ENCODE measurements at places on chromosomes 5 and 9.

GRCh38 chr9:33227741-33228140 is 12.2 kb upstream of the SPINK4 start:
- DNase-seq, result no peak

DNA sequence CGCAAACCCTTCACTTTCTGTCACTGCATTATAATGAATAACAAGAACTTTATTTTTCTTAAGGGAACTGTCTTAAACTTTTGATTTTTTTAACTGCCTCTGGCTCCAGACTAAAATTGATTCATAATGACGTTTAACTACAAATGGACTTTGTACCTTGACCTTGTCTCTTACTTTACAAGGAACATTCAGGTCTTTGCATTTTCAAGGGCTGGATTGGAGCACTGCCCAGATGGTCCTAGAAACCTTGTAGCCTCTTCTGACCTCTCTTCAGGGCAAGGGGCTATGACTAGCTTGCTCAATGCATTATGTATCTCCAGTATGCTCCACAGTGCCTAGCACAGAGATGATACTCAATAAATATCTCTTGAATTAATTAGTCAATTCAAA is 612.6 kb upstream of the CLINT1 start:
- DNase-seq, result no peak

GRCh38 chr5:9495121-9495520 is 50.8 kb downstream of the SEMA5A start:
- no peak for DNase-seq

DNA sequence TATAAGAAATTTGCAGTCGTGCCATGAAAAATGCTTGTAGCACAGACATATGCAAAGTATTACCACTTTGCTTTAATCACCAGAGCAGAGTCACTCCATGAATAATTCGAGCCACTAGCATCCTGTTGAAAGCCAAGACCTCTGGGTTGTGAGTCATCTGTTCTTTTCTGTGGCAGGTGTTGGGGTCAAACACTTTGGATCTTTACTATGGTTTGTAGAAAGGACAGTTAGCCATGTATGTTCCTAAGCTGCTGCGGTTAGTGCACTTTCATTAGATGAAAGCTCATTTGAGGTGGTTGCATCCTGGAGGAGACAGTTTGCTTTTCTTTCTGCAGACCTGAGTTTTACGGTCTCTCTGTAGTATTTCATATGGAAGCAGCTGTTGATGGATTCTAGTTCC is 223.7 kb downstream of the DMRT2 start:
- no peak for DNase-seq

GRCh38 chr9:37333288-37333687 is 89.2 kb upstream of the GRHPR start:
- DNase-seq, result no peak

GRCh38 chr9:110089681-110090370 is 118.1 kb downstream of the C9orf152 start:
- no peak for DNase-seq

DNA sequence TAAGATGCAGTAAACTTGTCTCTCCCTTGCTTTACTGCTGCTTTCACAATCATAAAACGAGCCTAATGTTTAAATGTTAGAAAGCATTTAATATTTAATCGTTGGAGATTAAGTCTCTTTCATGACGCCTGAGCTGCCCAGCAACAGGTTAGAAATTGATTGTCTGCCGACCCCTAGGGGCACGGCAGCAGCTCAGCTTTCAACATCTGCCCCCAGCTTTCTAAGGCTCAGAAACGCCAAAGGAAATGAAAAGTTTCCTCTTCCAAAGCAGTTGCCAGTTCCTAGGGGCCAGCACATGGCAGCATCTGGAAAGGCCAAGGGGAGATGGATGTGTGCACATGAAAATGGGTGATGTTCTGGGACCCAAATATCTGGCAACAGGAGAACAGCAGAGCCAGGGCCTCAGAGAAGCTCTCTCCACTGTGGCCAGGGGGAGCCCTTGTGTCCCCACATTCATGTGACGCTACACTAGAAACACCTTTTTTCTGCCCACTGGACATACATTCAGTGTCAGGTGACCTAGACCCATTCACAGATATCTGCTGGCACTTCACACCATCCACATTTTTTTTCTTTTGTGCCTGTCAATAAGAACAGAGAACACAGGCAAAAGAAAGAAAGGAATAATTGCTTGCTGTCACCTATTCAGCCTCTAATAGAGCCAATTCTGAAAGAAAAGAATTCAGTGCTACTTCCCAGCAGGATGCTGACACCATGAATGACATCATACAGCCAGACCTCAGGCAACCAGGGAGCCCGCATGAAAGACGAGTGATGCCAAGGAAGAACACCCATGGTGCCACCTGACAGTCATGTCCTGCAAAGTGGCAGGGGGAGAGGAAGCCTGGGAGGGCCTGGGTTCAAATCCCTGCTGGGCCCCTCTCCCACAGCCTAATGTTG is 205.0 kb upstream of the TAS2R1 start:
- no peak for DNase-seq

DNA sequence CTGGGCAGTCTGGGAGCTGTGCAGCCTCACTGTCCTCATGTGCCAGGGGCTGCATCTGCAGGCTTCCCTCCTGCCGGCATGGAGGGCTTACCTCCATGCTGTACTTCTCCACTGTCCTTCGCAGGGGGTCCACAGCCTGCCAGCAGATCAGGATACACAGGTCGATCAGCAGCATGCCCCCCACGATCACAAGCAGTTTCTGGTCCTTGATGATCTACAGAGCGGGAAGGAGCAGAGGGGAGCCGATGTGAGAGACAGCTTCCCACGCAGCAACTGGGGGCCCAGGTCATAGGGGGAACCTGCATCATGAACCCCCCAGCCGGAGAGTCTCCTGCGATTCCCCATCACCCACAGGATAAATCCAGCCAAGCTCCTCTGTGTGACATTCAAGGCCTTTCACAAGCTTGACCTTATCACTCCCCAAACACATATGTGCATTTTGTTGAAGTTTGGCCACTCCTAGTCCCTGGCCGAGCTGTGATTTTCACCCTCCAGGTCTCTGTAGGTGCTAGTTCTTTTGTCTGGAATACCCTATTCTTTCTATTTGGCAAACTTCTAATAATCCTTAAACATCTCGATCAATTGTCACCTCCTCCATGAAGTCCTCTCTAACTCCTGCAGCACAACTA is 107.3 kb upstream of the TBC1D2 start:
- DNase-seq, result no peak

GRCh38 chr5:107764282-107764681 is 93.5 kb upstream of the EFNA5 start:
- no peak for DNase-seq

GRCh38 chr5:98581112-98581997 is 192.1 kb upstream of the RGMB start:
- no peak for DNase-seq

DNA sequence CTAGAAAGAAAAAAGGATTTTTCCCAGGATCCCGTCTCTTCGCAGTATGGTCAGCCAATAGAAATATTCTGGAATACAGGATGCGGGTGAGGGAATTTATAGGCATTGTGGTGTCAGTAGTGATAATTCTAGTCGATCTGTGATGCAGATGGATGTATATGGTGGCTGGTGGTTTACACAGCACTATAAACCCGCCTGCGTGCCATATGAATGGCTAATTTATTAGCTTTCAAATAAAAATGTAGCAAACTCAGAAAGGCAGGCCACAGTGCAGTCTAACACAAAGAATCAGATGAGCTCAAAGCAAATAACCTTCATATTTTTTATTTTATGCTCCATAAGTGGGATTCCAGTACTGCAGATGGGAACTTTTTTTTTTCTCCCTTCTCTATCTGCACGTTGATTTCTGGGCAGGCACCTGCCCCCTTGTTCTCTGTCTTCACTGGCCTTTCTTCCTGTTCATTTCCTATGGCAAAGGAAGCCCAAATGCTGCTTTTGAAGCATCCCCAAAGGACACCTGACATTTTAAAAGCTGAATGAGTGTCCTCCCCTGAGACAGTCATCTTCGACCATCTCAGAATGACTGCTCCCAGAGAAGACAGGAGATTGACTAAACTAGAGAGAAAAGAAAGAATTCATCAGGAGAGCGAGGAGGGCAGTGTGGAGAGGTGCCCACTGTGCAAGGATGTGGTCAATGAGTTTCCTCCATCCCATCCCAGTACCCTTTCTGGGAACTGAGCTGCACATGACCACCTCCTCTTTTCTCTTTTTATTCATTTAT is 52.1 kb downstream of the SEMA6A start:
- DNase-seq, result no peak

- DNase-seq, result no peak
Measured at GRCh38 chr5:60195551-60195950, 302.0 kb upstream of the PDE4D start.

DNA sequence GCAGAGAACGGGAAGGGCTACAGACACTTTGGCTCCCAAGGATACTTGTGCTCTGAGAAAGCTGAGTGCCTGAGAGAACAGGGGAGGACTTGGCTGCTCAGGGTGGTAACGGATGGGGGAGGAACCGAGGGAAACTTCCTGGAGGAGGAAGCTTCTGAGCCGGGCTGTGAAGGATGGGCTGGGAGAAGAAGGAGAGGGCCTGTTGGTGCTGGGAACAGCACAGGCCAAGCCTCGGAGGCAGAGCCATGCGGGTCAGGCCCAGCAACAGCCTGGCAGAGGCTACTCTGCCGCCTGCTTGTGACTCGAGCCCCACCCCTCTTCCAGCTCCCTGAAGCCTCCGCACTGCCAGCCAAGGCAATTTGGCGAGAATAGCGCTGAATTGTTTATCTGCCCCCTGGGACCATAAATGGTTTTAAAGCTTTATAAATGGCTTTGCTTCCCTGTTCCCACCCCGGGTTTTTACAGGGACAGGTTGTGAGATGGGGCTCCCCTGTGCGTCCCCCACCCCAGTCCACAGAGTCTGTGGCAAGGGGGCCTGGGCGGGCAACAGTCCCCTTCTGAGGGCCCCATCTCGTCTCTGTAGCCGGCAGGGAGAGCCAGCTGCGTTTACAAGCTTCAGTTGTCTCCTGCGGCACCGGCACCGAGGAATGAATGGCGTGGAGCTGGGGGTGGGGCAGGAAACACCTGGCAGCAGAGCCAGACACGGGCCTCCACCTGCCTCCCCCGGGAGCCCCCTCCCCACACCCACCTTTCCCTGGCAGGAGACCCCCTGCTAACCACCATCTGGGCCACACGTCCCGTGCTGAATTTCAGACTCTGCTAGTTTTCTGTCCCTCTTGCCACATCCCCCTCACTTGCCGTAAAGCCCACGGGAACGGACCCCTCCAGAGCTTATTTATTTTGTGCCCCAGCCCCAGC is 24.4 kb downstream of the FAM163B start:
- DNase-seq, result no peak

GRCh38 chr9:131320031-131320685 is 30.6 kb downstream of the PLPP7 start:
- no peak for DNase-seq

DNA sequence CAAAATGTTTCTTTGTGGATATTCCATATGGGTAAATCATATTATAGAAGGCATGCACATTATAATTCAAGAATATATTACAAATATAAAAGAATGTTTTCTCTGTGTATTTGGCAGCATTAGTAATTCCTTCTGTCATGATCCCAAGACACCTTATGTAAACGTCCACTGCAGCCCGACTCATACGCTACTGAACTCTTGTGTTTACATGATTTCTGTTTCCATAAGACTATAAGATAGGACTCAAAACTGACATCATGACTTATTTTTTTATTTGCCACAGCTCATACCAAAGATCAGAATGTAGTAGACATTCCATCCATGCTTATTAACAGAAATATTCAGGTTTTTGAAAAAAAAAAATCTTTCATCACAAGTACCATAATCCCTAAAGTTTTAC is 234.1 kb downstream of the AP3B1 start:
- DNase-seq, result no peak

- no peak for DNase-seq
Measured at GRCh38 chr5:13003457-13003856, 941.0 kb downstream of the DNAH5 start.

DNA sequence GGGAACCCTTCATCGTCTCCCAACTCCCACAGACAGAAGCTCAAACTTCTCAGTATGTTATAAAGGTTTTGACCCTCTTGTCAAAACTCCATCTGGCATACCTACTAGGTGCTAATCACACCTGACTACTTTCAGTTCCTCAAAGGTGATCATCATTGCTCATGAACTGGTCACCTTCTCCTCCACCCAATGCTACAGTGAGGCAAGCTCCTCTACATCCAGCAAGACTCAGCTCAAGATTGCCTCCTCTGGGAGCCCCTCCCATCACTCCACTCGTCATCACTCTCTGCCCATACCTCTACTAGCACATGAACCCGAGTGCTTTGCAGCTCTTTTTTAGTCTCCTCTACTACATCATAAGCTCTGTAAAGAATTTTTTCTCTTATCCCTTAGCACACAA is 102.4 kb downstream of the LPAR1 start:
- no peak for DNase-seq

DNA sequence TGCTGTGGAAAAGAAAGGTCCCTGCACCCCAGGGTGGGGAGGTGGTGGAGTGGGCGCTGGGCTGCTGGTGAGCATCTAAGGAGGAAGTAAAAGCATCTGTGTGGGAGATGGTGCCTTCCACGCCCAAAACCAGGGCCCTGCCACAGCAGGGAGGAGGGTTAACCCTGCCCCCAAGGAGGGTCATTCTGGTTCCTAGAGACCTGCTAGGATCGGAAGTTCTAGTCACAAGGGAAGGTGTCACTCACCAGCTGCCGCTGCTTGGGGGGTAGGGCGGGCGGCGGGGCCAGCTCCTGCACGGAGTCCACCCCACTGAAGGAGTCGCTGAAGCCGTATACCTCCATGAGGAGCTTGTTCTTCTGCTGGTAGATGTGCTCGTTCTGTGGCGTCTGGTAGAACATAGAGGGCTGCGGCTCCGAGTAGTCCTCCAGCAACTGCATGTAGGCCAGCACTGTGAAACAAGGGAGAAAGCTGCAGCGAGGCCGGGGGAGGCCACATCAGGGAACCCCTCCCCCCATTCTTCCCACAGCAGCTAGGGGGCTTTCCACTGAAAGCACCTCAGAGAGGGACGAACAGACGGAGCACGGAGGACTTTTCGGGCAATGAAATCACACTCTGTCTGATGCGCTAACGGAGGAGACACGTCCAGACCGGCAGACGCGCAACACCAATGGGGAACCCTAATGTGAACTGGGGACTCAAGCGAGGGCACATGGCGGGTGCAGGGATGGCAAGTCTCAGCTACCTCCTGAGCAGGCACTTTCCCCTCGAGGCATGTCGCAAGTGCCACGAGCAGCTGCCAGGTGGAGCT is 76.4 kb downstream of the PRRT1B start:
- no peak for DNase-seq

DNA sequence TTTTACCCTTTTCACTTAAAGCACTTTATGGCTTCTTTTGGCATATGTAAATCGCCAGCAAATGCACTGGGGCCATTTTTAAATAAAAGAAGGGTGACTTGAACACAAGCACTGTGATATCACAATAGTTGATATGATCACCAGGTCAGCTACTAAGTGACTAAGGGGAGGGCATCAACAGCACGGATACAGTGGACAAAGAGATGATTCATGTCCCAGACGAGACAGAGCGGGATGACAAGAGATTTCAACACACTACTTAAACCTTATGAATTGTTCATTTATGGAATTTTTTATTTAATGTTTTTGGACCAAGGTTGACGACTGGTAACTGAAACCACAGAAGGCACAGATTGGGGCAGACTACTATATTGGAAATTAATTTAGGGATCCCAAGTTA is 54.1 kb downstream of the RORB start:
- no peak for DNase-seq

Measured in thoracic aorta (tissue), 2 donors.